ENCODE measurements at places on chromosomes 6 and 20.

GRCh38 chr20:35306931-35307517 lies 14.8 kb upstream of the FAM83C start:
- DNase-seq, result peak; percentile 86

DNA sequence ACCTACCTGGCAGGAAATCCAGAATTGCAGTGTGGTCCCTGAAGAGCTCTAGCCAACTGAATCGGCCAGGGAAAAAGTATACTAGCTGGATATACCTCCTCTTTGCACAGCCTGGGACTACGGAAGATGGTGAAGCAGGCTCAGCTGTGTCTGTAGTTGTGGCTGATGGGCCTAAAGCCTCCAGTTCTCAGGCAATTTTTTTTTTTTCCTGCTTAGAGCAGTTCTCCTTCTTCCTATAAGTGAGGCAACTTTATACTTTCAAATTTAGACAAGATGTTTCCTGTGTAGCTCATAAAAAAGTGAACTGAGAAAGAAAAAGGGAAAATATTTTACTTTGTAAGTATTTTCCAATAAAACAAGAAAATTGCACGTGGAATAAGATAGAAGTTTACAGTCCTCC lies 172.9 kb downstream of the CARMIL1 start:
- no peak for DNase-seq

DNA sequence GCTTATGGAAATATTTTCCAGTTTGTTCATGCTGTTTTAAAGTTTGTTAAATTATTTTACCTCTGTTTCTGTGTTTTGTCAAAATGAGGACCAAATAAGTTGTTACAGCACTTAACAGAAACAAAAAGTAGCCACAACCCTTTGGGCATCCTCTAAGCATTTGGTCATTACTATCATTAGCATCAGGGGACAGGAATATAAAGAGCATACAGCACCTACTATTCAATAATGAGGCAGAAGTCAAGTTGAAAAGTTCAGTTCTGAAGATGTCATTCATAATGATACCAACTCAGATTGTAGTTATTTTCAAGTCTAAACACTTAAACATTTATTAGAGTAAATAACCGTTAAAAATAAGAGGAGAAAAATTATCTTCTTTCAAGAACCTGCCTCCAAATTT lies 862.3 kb upstream of the FLRT3 start:
- no peak for DNase-seq

DNA sequence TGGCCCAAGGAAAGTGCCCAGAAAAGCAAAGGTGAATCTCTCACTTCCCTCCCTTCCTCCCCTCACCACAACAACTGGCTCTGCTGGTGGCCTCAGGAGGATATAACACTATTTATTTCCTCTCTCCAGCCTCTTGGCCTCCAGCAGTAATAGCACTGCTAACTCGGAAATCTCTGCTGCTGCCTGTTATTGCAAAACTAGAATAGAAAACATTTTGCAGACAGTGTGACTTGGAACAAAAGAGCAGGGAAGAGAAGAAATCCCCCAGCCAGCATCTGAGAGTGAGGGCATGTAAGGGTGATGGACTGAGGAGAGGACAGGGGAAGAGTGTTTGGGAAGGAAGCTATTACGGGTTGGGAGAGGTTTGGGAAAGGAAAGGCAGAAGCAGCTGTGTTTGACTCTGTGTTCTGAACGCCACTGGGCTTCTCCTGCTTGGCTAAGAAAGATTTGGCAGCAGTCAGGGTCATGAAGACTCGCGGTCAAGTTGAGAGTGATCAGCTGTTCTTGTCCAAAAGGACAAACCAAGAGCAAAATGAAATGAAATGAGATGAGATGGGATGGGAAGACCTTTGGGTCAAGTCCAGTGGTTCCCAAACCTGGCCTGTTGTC lies 81.0 kb upstream of the SNX9 start:
- peak; percentile 55 for DNase-seq

GRCh38 chr6:113693851-113694250 lies 163.3 kb upstream of the MARCKS start:
- no peak for DNase-seq

GRCh38 chr6:150128425-150128824 lies 14.4 kb upstream of the PPP1R14C start:
- no peak for DNase-seq

Measured in choroid plexus epithelial cell (primary cell).